Activated CD4-positive, alpha-beta memory T cell treated with anti-CD3 and anti-CD28 coated beads, Interleukin-2, amount 10 ng/mL, durations not matched to agents 7 days and 5 days (primary cell): ENCODE measurements at places on chromosomes 7 and 10.

DNA sequence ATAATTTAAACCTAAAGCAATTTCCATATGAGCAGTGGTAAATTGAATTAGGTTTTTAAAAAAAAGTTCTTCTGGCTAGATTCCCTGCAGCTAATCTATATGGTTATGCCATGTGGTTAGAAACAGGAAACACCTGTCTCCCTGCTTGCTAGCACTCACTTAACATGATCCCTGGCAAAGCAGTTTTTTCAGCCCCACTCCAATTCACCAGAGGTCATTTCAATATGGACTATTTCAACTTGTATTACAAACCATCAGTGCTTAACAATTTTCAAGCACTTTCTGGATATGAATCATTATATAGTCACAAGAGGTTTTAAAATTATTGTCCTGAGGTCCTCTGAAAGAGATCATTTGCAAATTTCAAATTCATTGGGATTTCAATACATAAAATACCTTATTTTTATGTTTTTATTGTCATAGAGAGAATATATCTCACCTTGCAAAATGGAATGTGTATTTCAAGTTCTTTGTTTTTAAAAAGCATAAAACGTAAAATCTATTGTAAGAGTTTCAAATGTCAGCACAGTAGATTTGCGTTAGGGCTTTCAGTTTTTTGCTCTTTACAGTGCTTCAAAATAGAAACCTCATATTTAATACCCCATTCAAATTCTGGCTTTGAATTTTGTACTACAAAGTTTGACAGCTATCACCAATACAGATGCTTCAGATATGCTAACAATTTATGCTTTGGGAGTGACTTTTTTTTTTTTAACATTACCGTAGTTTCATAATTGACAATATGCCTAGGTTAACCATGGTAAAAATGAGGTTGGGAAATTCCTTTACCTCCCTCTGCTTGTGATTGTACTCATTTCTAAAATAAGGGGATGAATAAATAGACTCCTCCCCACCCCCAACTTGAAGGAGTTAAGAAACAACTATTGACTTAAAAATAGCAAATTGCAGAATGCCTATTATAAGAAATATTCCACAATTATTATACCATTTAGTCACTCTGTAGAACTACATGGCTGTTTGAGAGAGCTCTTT is 117.5 kb upstream of the HGF start:
- no peak for DNase-seq

GRCh38 chr10:110609605-110610004 is 34.5 kb upstream of the RBM20 start:
- no peak for DNase-seq

GRCh38 chr7:130309986-130310385 is 17.0 kb downstream of the CPA4 start:
- DNase-seq = no peak

DNA sequence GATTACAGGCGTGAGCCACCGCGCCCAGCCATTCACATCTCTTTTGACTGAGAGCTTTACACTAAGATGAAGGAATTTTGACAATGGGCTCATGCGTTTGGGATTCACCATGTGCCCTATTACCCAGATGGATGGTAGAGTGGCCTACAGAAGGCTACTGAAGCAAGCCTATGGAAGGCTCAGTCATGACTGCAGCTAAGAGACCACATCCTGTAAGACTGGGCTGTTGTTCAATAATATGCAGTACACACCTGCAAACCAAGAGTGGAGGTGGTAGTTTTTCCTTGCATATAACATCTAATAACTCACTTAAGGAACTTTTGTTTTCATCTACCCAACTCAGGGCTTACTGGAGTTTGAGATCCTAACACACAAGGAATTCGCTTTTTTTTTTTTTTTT is 6.1 kb upstream of the WIPI2 start:
- no peak for DNase-seq

- no peak for DNase-seq
These were observed 8.4 kb upstream of the PANK1 start for GRCh38 chr10:89653410-89653869.

DNA sequence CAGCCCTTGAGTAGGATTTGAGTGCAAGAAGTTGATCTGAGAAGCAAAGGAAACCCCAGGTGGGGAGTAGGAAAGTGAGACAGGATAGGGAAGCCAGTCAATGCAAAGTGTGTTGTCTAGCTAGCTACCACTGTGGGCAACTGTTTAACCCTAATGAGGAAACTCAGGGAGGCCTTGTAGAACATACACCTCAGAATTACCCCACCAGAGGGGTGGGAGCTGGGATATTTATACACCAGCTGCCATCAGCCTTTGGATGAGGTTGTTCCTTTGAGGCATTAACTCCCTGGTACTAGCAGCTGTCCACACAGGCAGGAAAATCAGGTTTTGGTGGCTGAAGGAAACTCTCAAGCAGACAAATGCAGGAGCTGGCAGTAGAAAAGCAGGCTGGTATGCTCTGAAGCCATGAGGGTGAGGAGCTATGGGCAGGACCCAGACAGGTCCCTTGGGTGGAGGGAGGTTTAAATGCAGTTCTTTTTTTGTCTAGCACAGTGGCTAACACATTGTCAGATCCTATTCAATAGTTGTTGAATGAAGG is 60.1 kb upstream of the ARID5B start:
- no peak for DNase-seq

DNA sequence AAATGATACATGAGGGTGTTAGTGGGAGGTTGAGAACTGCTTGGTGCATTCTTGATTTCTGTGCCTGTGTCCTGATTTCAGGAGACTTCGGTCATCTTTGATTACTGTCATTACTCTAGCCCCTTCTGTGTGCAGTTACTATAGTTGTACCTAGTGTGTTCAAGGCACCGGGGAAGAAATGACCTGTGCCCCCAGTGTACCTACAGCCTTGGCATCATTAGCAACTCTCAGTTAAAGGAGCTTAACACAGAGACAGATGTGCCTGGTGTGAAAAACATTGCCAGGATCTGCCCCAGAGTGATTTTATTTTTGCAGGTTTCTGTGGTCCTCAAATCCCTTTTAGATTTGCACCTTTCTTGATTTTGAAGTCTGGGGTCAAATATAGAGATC is 62.2 kb downstream of the ARID5B start:
- DNase-seq = no peak

DNA sequence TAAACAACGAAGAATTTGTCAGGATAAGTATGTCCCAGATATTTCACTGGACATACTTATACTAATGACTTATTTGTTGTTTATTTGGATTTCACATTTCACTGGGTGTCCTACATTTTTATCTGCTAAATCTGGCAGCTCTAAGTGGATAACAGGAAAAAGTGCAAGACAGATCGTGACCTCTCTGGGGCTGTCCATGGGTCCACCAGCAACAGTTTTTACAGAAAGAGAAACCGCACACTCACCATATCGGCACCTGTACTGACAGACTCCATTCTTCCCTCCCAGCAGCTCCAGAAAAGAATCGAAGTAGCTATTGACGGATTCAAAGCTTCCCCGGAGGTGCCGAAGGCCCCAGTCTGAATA is 393 bp downstream of the PLA2G12B start:
- no peak for DNase-seq

DNA sequence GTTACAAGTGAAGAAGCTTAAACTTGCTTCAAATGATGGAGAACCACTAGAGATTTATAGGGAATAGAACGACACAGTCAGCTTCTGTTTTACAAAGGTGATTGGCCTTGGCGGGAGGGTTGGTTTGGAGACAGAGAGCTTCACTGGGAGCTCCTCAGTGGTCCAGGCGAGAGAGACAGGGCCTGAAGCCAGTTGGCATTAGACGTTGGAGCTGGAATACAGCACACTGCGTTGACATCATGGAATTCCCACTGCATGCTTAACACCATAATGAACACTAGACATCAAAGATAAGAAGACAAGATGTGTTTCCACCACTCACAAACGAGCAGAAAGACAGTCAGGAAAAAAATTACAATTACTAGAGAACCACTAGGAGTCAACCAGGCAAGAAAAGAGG is 67.8 kb downstream of the TBXAS1 start:
- DNase-seq = no peak

GRCh38 chr10:23294638-23295247 is 49.9 kb downstream of the C10orf67 start:
- DNase-seq = no peak

GRCh38 chr7:90459888-90460287 is 9.6 kb upstream of the PTTG1IP2 start:
- no peak for DNase-seq

- no peak for DNase-seq
These were observed 593.1 kb downstream of the SORCS1 start for GRCh38 chr10:106571192-106571946.

- no peak for DNase-seq
These were observed 345.7 kb upstream of the AOAH start for GRCh38 chr7:37070031-37070430.

DNA sequence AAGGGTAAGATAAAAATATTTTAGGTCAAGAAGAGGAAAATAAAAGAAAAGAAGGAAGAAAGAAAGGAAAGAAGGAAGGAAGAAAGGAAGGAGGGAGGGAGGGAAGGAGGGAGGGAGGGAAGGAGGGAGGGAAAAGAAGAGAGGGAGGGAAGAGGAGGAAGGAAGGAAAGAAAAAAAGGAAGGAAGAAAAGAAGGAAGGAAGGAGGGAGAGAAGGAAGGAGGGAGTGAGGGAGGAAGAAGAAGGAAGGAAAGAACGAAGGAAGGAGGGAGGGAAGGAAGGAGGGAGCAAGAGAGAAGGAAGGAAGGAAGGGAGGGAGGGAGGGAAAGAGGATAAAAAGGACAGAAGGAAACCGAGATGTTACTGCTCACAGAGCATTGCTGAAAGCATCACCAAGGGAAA is 209.5 kb upstream of the PITRM1 start:
- DNase-seq = no peak

DNA sequence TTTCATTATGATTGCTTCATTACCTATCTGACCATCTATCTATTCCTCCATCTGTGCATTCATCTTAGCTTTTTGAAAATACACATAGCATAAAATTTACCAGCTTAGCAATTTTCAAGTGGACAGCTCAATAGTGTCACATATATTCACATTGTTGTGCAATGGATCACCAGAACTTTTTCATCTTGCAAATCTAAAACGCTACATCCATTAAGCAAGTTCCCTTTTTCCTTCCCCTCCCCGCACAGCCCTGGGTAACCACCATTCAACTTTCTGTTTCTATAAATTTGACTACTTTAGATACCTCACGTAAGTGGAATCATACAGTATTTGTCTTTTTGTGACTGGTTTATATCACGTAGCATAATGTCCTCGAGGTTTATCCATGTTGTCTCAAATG is 78.0 kb upstream of the ADRB1 start:
- DNase-seq = no peak

DNA sequence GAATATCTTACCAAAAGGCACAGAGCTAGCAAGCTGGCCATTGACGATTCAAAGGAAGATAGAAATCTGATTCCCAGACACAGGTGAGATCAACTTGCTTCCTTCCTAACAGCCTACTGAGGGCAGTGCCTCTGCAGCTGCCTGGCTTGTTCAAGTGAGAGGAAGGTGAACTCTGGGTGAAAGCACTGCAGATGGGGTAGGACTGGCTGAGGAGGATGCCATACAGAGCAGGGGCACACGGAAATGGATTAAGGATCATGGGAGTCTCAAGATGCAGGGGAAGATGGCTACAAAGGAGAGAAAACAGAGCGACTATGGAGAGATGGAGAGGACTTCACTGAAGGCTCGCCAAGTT is 34.4 kb upstream of the GPAM start:
- no peak for DNase-seq

GRCh38 chr10:10605551-10606081 is 412.1 kb upstream of the CELF2 start:
- no peak for DNase-seq

DNA sequence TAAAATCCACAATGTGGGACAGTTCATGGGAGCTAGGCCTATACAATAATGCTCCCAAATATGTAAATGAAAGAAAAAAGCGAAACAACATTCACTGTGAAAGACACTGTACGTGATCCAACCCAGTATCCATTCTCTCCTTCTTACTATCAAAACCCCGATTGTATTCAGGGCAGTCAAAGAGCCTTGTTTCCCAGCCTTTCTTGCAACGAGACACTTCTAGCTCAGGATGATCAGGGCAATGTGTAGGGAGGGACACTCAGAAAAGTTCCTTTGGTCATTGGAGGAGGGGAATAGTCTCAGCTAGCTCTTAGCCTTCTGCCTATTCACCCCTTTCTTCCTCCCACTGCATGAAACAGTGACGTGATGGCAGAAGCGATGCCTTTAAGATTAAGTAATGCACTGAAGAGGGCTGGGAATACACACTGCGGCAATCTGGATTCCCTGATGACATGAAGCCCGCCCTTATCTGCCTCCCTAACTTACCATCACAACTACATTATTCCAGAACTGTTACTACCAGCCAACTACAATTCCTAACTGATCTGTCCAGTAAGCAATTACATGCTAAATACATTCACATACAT is 27.3 kb downstream of the UBE2H start:
- no peak for DNase-seq

DNA sequence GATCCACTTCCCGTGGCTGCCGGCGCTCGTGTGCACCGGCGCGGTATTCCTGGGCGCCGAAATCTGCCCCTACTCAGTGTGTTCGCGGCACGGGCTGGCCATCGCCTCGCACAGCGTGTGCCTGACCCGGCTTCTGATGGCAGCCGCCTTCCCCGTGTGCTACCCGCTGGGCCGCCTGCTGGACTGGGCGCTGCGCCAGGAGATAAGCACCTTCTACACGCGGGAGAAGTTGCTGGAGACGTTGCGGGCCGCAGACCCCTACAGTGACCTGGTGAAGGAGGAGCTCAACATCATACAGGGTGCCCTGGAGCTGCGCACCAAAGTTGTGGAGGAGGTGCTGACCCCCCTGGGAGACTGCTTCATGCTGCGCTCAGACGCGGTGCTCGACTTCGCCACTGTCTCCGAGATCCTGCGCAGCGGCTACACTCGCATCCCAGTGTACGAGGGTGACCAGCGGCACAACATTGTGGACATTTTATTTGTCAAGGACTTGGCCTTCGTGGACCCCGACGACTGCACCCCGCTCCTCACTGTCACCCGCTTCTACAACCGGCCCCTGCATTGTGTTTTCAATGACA is 1.3 kb downstream of the CNNM1 start:
- no peak for DNase-seq

GRCh38 chr10:74096777-74097176 is 53.9 kb downstream of the AP3M1 start:
- no peak for DNase-seq

DNA sequence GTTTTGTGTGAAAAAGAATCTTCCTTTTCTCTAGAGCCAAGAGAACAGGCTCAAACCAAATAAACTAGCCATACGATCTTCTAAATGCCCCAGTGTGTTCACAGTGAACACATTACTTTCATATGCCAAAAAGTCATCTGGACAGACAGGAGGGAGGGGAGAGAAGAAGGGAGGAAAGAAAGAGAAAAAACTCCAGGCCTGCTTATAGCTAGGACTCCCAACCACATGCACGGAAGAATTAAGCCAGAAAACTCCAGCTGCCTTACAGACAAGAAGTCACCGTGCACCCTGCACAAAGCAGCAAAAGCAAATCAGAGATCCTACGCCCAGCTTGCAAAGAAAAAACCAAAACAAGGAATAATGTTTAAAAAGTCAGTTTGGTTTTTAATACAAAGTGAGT is 34.3 kb downstream of the SNX8 start:
- DNase-seq = no peak
